ENCODE measurements at places on chromosomes 2 and 18.

GRCh38 chr2:240642061-240642805 is 17.0 kb downstream of the GPR35 start:
- no peak for DNase-seq

DNA sequence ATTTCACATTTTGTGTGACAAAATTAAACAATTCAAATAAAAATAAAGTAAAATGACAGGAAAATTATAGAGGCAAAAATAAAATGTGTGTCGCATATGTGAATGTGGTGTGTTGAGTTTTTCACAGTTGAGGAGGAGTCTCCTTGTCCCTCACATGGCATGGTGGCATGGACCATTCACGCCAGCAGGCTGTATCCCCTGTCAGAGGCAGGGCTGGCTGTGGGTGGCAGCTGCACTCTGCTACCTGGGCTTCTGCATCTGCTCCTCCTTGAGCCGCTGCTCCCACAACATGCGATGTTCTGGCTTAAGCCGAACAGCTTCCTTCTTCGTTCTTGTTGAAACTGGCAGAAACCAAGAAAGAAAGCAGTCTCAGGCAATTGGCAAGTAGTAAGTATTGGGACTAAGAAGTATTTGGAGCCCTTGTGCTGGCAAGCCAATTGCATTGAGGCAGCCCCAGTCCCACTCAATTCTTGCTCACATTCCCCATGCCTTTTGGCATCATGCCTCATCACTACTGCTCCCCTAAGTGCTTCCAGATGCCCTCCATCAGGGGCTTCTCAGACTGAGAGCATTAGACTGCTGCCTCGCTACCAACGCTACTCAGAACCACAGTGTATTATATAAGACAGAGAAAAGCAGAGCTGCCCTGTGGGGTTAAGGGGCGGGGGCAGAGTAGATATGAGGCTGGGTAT is 177.9 kb upstream of the NABP1 start:
- DNase-seq, result no peak

GRCh38 chr18:71106701-71107100 is 817.9 kb downstream of the SOCS6 start:
- DNase-seq, result no peak

DNA sequence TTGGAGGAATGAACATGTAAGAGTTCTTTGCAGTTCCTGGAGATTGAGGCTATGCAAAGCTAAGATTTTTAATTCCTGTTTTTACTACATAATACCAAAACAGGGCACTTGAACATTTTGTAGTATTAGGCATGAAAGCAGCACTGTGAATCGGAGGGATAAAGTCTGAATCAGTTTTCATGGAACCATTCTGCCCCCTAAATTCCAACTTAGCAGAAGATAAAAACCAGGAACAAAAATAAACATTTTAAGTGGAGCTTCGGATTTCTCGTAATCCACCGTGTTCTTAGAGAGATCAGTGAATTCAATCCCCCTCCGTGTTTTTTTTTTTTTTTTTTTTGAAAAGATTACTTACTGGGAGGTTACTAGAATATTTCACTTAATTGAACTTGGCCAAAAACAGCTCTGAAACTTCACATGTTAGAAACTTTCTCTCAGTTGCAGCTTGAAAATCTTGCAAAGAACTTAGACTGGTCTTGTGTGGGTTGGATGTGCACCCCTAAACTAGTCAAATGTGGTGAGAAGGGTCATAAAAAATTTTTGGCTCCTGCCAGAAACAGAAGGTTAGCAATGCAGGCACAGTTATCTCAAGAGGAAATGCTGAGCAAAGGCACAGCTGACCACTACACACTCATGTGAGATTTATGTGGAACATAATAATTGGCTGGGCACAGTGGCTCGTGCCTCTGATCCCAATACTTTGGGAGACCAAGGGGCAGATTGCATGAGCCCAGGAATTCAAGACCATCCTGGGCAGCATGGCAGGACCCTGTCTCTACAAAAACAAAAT is 145.4 kb upstream of the RNF152 start:
- no peak for DNase-seq

GRCh38 chr2:54701029-54701428 is 22.4 kb upstream of the EML6 start:
- no peak for DNase-seq

DNA sequence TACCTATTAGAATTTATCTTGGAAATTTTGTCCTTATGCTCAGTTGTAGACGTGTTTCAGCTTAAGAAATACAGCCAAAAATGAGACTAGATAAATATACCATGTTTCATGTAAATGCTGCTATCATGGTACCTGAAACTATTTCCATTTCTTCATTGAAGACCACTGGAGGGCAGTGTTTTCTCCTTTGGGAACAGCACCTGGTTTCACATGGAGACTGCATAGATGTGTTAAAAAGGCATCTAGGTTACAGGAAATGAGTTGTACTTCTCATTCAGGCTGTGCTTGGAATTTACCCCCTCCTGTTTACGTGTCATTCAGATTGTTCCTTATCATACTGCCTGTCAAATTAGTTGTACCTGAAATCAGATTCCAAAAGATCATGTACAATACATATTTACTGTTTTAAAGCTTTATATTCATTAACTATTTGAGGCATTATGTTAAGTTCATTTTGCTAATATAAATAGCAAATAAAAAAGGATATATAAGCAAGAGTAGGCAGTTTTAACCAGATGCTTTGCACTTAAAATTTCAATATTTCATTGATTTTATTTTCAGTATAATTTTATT is 57.3 kb upstream of the PSMD14 start:
- DNase-seq, result no peak

- DNase-seq, result no peak
Measured at GRCh38 chr2:207567671-207568070, 37.9 kb downstream of the CREB1 start.

DNA sequence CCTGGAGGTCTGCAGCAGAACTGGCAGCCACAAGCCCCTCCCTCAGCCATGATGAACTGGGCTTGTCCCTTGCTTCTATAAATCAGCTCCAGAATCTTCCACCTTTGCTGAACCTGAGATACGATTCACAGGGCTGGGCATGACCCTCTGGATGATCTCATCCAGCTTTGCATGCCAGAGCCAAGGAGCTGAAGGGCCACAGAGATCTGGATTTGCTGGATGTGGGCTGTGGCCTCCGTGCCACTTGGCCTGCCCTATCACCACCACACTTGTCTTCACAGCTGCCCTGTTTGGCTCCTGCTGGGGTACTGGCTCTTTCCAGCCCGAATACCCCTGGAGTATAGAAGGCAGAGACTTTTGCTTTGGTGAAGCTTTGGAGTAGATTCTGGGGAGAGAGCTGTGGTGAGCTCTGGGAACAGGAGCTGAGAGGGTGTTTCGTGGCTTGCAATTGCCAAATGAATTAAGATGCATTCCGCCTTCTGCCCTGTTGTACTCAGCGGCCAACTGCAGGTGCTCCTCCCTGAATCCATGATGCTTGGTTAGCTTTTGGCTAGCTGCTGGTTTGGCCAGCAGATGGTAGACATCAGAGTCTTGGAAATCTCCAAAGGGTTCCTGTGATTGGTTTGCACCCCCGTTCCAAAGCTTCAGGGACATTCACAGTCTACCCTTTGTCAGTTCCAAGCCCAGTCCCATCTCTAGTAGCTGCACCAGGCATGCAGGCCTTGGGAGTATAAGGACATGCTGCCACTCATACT is 30.9 kb upstream of the GIGYF2 start:
- no peak for DNase-seq

DNA sequence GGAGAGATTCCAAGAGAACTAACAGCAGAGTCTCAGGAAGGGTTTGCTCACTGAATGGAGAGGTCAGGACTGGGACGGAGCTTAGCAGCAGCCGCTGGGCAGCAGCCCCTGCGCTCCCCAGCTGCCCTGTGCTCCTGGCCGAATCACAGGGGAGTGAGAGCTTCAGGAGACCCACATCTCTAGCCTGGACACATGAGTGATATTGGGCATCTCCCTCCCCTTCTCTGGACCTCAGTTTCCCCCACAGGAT is 511 bp downstream of the MATN3 start:
- no peak for DNase-seq

GRCh38 chr2:203799908-203800307 is 67.7 kb upstream of the CTLA4 start:
- DNase-seq, result peak; percentile 16

DNA sequence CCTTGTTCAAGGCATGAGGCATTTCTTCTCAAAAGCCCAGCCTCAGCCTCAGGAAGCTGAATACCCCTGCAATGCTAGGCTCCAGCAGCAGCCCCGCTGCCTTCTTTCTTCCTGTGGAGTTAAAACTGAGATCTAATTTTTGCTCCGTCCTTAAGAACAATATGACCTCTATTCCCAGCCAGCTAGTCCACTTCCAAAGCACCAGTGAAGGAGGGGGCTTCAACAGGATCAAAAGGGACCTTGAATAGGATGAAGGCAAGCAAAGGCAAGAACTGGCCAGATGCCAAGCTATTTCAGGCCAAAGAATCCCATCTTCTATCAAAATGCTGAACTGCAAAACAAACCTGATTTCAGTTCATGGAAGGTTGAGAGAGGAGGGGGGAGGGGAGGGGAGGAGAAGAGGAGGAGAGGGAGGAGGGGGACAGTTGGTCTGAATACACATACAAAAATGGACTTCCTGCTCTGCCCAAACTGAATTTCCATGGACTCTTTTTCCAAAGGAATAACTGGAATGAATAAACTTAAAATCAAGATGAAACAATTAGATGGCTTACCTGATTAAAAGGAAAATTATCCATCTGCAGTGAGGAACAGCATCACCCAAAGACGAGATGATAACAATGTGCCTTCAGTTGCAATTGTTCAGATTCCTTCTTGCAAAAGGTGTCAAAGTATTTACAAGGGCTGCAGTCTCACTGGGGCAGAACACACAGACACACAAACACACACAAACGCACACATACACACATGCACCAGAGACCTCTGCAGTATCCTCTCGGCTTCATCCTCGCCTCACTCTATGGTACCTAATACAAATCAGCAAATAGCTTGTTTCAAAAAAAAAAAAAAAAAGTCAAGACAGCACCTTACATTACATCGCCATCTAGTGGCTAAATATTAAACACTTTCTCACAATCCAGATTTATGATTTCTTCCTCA is at the start of gene SCN1A:
Gene SCN1A, minus strand, starts transcription at position 804 of the 939 bp plus-strand sequence. CDS start 54,399 bp downstream, outside the sequence.
- no peak for DNase-seq

DNA sequence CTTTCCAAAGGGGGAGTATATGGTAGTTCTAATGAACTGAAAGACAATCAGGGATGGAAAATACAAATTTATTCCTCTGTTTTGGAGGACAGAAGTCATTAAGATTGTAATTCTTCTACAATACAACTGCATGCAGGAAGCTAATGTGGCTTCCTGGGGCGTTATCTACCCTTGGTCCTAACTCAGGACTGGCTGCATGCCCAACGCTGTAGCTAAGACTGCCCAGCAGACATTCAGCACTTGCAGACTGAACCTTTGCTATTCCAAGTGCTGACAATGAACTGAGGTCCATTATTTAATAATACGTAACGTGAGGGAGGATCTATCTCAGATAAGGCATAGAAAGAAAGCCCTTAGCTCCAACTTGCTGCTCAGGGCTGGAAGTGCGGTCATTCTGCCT is 53.2 kb downstream of the ZAP70 start:
- no peak for DNase-seq

- DNase-seq, result no peak
Measured at GRCh38 chr2:179596018-179596417, 265.4 kb downstream of the ZNF385B start.

DNA sequence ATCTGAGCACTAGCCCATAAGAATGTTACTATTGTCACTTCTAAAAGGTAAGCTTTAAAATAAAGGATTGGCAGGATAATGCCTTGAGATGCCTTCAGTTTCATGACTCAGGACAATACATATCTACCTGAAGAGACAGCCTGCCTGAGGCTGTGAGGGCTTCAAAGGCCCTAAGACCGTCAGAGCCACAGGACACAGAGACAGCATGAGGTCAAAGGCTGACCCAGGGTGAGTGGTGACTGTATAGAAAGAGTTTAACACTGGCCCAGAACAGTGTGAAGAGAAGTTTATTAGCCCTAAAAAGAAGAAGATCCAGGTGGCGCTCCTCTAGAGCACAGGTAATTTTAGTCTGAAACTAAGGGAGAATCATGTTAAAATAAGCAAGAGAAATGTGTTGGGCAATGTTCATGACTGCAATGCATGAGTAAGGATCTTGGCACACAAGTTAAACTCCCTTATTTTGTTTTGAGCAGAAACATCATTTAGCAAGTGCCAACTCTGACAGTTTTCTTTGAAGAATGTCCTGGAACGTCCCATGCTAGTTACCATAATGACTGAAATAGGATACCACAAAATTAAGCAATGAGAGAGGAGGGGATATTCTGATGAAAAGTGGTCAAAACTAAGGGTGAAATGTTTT is 78.1 kb upstream of the FAM110C start:
- DNase-seq, result no peak

DNA sequence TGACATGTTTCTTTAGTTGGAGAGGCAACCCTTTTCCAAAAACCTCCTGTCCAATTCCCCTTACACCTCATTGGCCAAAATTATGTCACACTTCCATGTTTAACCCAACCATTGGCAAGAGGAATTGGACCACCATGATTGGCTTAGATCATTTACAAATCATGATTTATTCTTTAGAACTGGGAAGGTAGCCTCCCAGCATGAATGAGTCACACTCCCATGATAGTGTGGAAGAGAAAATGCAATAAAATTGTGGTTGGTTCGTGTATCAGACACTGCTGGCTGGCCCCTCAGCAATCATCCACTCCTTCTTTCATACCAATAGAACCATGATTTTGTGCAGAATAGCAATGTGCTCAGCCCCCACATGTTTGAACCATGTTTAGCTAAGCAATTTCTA is 156.6 kb upstream of the ACVR2A start:
- no peak for DNase-seq

DNA sequence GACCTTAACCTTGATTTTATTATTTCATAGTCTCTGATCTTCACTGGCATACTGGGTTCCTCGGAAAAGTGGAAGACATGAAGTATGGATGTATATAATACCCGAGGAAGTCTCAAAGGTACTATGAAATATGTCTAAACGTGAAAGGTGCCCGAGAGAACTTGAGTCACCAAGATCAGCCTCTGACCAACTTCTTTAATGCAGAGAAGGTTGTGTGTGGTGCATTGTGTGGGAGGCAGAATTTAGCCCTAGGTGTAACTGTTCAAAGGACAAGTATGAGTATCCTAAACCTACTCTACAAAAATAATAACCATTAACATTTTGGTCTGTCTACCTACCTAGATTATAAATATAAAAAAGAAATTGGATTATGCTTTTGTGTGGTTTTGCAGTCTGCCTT is 36.1 kb downstream of the OSBPL6 start:
- no peak for DNase-seq

- no peak for DNase-seq
Measured at GRCh38 chr2:115739574-115739973, 1297.1 kb downstream of the DPP10 start.

All from stimulated activated naive CD4-positive, alpha-beta T cell treated with Interleukin-2 at 50 U/mL for 16 hours (primary cell).